ENCODE measurements at places on chromosomes 7 and 10.

- no peak for DNase-seq
Observed at GRCh38 chr7:123131961-123132360, 67.8 kb downstream of the SLC13A1 start.

DNA sequence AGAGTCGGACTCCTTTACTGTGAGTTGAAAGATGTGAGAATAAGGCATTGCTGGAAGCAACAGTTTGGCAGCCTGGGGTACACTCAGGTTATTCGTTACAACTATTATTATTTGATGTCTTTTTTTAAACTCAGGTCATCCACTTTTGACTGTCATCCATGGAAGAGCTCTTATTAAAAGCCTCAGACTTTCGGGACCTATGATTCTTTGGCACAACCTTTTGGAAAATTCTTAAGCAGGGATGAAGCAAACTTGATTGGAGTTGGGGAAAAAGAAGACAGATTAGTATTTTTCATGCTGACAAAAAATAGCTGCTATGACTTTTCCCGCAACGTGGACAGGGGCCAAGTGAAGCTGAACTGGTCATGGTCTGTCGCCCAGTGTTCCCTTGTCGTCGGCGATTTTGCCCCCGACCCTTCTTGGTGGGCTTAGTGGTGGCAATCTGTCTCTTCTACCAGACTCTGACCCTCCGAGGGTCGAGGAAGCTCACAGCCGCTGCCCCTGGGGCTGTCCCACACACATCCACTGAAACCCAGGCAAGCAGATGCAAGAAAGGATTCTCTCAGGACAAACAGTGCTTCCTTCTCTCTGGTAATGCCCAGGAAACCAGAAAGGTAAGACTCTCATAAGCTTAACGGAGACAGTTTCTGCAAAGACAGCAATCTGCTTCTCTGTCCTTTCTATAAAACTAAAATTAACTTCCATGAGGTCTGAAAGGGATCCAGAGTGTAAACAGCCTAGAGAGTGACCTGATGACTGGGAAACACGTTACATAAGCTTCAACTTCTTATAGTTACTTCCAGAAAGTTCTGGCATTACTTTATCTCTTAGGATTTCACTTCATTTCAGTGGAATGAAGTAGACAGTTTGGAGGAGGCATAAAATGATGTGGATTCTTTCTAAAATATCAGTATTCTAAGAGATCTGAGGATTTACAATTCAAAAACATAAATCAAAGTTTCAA is 1.0 kb downstream of the CPED1 start:
- DNase-seq, result no peak

DNA sequence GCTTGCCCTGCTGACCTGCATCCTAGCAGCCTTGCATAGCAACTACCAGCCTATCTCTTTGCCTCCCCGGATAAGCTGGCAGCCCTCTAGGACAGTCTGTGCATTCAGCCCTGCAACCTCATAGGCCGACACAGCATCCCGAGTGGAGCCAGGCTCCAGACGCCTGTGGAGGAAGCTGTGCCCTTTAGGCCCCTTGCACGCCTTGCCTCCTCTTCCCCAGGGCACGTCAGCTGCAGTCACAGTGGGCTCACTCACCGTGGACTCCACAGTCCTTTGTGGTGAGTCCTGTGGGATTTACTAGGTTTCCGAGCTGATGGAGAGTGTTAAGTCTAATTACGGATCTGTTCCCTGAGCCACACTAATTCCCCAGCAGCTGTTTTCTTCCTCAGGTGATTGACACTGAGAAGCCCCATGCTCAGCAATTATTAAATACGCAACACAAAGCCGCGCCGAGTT is 540.0 kb downstream of the TCERG1L start:
- no peak for DNase-seq

DNA sequence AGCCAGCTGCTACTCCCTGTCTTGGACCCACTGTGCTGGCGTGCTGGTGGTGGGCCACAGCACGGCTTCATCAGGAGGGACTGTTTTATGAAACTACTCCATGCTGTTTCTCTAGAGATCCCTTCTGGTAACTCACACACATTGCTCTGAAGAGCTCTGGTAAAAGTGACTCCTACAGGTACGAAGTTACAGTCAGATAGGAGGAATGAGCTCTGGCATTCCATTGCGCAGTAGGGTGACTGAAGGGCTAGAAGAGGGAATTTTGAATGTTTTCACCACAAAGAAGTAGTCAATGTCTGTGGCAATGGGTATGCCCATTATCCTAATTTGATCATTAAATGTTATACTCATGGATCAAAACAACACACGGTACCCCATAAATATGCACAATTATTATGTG is 609 bp downstream of the MAT1A start:
- DNase-seq, result no peak

- no peak for DNase-seq
Observed at GRCh38 chr10:14008740-14009080, 322.0 kb downstream of the FRMD4A start.

- no peak for DNase-seq
Observed at GRCh38 chr7:71466448-71467145, 334.7 kb downstream of the GALNT17 start.

DNA sequence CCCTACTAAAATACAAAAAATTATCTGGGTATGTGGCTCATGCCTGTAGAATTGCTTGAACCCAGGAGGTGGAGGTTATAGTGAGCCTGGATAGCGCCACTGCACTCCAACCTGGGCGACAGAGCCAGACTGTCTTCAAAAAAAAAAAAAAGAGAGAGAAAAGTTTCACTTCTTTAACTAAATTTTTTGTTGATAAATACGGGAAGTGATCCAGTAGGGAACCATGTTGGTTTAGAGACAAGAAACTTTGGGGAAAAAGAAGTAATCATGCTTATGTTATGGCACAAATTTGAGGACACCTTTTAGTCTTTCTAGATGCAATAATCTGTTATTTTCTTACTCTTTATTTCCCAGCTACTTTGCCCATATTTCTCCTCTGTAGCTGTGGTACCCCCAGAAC is 309.7 kb downstream of the TYW1 start:
- no peak for DNase-seq

DNA sequence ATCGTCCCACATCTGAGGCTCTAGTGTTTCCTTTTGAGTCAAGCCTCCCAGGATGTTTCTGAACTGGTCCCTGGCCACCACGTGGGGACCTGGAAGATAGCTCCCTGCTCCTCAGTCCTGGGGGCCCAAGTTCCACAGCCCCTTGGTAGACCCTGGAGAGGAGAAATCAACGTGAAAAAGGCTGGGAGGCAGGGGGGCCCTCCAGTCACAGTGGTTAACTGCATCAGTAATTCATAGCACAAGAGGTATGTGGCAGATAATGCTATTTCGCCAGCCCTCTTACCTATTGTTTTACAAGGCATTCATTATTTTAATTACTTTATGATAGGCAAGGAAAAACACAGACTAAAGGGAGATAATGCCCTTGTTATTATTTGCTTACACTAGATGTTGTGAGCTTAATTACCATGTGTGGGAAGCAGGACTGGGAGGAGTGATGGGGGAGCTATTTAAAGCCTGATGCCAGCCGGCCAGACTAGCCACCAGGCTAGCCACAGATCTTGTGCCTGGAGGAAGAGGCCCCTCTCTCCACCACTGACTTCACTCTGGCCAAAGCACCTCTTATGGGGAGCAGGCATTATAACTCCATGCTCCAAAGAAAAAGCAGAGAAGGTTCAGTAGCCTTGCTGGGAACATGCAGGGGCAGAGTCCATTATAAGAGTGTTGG is 230.7 kb downstream of the KCNMA1 start:
- no peak for DNase-seq
